ENCODE measurements at places on chromosomes 3 and 15. TPM values are rescaled to one million over a fixed set of nuclear protein-coding genes. Genes with fewer than 3 reads are reported as not detected.

CIB2 gene
- 10.6 TPM for total RNA-seq

DNA sequence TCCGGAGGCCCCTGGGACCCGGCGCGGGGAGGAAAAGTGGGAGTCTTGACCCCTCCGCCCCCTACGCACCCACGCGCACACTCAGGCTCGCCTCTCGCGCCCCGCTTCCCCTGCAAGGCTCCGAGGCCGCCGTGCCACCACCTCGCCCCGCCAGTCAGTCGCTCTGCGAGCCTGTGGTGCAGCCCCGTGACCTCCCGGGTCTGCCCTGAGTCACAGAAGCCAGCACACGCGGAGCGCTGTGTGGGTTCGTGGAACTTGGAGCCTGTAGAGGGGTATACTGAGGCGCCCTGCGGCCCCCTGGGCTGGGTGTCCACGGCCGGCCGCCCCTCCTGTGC lies 380 bp upstream of the ALS2CL start:
- H3K4me1 ChIP-seq, result peaks cover 39% of the 10 kb centered on the region
- H3K4me3 ChIP-seq, result peak overlapping the region; percentile 67
- ATAC-seq, result peak; percentile 20
- no peaks in the 10 kb centered on the region for H3K27me3 ChIP-seq
- peak overlapping the region; percentile 83 for H3K27ac ChIP-seq

DNA sequence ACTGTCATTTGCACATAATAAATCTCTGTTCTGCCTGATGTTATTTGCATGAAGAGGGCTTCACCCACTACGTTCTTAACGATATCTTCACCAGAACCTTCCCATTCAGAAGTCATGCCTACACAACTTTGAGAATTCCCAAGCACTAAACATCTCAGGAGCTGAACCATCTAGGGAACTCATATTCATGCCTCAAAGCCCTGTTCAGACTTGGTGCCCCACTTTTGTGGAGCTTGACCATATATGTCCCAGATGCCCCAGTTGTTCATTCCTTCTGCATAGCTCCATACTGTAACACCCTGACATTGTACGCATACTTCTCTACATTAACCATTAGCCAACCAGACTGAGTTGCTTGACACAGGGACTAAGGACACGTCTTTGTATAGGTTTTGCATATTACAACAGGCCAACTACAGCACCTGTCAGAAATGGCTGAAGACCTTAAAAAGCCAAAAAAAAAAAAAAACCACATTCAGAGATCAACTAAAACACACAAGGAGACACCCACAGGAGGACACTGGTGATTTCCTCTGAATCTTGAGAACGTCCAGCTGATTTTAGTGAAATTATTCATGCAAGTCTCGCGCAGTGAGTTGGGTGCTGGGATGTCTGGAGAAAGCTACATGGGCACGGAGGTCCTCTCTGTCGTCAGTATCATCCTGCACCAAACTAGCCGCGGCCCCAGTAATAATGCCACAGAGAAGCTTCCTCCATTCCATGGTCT lies 141.4 kb downstream of the FOXP1 start:
- H3K4me1 ChIP-seq, result peaks cover 75% of the 10 kb centered on the region
- no peaks in the 10 kb centered on the region for H3K36me3 ChIP-seq
- no peaks in the 10 kb centered on the region for H3K27me3 ChIP-seq
- no peak overlapping the region for H3K4me3 ChIP-seq

- H3K27ac ChIP-seq, result no peak overlapping the region
- H3K4me1 ChIP-seq, result no peaks in the 10 kb centered on the region
- no peaks in the 10 kb centered on the region for H3K27me3 ChIP-seq
- H3K36me3 ChIP-seq, result no peaks in the 10 kb centered on the region
- no peak for ATAC-seq
Observed at GRCh38 chr3:31353166-31353565, 179.6 kb upstream of the STT3B start.

DNA sequence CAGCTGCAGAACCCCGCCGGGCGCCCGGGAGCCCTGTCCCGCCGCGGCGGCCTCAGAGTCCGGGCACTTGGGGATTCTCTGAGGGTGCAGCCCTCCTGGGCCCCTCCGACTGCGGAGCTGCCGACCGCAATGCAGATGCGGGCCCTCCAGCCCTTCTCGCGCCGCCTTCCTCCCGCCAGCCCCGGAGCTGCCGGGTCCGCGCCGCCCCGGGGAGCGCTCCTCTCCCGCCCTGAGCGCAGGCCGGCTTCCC lies 320 bp upstream of the ACAN start:
- no peak for ATAC-seq
- no peaks in the 10 kb centered on the region for H3K36me3 ChIP-seq
- H3K27ac ChIP-seq, result no peak overlapping the region
